ENCODE measurements at places on chromosomes 1 and 21.

DNA sequence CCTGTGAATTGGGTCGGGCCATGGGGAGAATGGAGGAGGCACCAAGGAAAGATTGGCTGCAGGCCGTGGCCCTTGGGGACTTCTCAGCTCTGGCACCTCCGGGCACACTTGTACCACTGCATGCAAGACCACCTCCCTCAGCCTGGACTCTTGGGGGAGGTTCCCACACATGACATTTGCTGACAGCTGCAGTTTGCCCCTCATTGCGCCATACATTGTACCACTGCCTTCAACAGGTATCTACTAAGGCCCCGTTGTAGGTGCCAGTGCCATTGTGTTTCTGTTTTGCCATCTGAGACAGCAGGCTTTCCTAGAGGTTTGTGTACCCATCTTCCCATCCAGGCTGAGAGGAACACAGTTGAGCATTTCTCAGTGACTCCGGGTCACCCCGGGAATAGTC is 159.4 kb upstream of the TMEM51 start:
- no peaks in the 10 kb centered on the region for H3K4me1 ChIP-seq
- H3K27ac ChIP-seq: no peak overlapping the region
- H3K4me3 ChIP-seq: no peak overlapping the region
- no peaks in the 10 kb centered on the region for H3K36me3 ChIP-seq
- H3K27me3 ChIP-seq: no peaks in the 10 kb centered on the region

DNA sequence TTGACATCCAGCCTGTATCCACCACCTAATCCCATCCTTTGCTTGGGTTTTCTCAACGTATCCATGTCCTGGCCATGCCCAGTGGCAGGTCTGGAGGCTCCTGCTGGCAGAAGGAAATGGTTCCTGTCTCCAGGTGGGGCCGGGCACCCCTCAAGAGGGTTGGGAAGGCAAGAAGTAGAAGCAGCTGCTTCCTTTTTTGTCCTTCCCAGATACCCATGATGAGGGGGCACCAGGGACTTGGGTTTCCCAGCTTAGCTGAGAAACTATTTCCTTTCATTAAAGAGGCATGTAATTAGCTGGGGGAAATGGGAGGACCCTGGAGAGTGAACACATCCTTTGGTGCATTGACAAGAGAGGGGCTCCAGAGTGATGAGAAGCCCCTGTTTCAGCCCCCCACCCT is 21.1 kb upstream of the SLC45A3 start:
- no peak overlapping the region for H3K4me3 ChIP-seq
- H3K27me3 ChIP-seq: peaks cover 15% of the 10 kb centered on the region
- H3K36me3 ChIP-seq: peaks cover 9% of the 10 kb centered on the region
- peaks cover 6% of the 10 kb centered on the region for H3K4me1 ChIP-seq
- no peak for DNase-seq

- no peak for DNase-seq
- no peak overlapping the region for H3K27ac ChIP-seq
- H3K4me1 ChIP-seq: no peaks in the 10 kb centered on the region
Measured at GRCh38 chr1:58457023-58457635, 89.4 kb downstream of the OMA1 start.

DNA sequence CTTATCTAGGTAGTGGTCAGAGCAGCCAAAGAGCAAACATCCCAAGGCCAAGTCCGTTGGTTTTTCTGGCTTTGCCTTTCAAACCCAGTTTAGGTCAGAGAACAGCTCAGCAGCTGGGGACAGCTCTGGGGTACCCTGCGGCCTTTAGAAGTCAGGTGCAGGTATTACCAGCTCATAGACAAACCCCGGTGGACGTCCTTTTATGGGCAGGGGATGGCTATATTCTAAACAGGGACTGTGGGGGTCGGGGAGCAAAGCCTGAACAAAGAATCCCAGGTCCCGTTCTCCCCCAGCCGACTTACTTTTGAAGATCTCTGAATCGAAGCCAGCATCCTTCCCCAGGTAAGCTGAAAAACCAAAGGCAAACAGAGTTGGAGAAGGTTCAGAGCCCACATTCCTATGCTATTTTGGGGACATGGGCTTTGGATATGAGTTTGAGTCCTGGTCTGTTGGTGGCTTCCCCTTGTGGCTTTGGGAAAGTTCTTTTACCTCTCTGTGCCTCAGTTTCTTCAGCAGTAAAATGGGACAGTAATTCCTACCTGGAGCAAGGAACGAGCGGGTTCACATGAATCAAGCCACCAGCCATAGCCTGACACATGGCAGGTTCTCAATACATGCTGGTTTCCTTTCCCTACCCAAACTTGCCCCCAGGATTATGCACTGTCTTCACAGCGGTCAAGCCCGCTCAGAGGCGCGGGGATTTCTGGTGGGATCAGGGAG is 16.6 kb downstream of the MYOM3 start:
- no peak overlapping the region for H3K4me3 ChIP-seq
- no peaks in the 10 kb centered on the region for H3K4me1 ChIP-seq
- no peak for DNase-seq
- H3K27me3 ChIP-seq: no peaks in the 10 kb centered on the region
- H3K36me3 ChIP-seq: no peaks in the 10 kb centered on the region

DNA sequence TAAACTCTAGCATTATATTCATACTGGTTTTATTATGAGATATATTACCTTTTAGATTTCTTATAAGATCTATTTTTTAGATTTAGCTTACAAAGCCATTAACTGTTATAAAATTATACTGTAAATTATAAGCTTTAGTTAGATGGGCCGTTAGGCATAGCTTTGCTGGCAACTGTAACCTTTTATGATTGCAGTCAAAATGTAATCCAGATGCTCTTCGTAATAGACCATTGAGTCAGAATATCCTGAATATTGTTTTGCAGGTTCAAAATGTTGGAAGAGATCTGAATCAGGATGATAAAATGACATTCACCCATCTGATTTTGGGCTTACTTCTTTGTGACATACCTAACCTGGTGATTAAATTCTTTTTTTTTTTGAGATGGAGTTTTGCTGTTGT is 20.9 kb downstream of the ITSN1 start:
- H3K4me3 ChIP-seq: no peak overlapping the region
- H3K36me3 ChIP-seq: no peaks in the 10 kb centered on the region

- H3K36me3 ChIP-seq: peaks cover 5% of the 10 kb centered on the region
- peak overlapping the region; percentile 78 for H3K4me3 ChIP-seq
- no peak for DNase-seq
- no peaks in the 10 kb centered on the region for H3K27me3 ChIP-seq
- H3K4me1 ChIP-seq: peaks cover 44% of the 10 kb centered on the region
- H3K27ac ChIP-seq: no peak overlapping the region
Measured at GRCh38 chr1:167723707-167724323, 2.0 kb downstream of the MPZL1 start.

DNA sequence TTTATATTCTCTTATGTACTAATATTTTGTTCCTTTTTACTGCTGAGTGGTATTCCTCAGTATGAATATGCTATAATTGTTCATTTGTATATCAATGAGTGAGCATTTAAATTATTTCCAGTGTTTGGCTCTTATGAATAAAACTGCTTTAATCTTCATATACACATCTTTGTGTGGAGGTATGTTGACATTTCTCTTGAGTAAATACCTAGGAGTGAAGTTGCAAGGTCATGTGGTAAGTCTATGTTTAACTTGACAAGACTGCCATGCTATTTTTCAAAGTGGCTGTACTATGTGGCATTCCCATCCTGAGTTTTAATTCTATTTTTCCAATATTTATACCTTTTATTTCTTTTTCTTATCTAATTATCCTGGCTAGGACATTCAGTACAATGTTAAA is 124.2 kb downstream of the ADSS2 start:
- peaks cover 11% of the 10 kb centered on the region for H3K27me3 ChIP-seq
- no peak overlapping the region for H3K27ac ChIP-seq
- no peak for DNase-seq

GRCh38 chr1:160739098-160739511 is at the start of gene SLAMF7:
SLAMF7 (plus strand) TSS chr1:160739247; CDS start chr1:160739302, 55 bp downstream.
- H3K27me3 ChIP-seq: no peaks in the 10 kb centered on the region
- no peak for DNase-seq
- H3K27ac ChIP-seq: peak within 1 kb of the TSS; percentile 56
- H3K4me1 ChIP-seq: peaks cover 51% of the 10 kb centered on the region
- peaks cover 24% of the 10 kb centered on the region for H3K36me3 ChIP-seq

- H3K4me1 ChIP-seq: peaks cover 1% of the 10 kb centered on the region
- H3K4me3 ChIP-seq: peak overlapping the region; percentile 44
- DNase-seq: peak; percentile 2
- peaks cover 28% of the 10 kb centered on the region for H3K27me3 ChIP-seq
- no peak overlapping the region for H3K27ac ChIP-seq
Measured at GRCh38 chr21:46096596-46097335, 1.1 kb upstream of the COL6A2 start.

GRCh38 chr1:36411674-36412648 is 14.3 kb upstream of the LSM10 start:
- H3K27me3 ChIP-seq: no peaks in the 10 kb centered on the region
- peaks cover 7% of the 10 kb centered on the region for H3K36me3 ChIP-seq
- H3K4me1 ChIP-seq: peaks cover 11% of the 10 kb centered on the region
- peak overlapping the region; percentile 92 for H3K27ac ChIP-seq
- DNase-seq: peak; percentile 60

DNA sequence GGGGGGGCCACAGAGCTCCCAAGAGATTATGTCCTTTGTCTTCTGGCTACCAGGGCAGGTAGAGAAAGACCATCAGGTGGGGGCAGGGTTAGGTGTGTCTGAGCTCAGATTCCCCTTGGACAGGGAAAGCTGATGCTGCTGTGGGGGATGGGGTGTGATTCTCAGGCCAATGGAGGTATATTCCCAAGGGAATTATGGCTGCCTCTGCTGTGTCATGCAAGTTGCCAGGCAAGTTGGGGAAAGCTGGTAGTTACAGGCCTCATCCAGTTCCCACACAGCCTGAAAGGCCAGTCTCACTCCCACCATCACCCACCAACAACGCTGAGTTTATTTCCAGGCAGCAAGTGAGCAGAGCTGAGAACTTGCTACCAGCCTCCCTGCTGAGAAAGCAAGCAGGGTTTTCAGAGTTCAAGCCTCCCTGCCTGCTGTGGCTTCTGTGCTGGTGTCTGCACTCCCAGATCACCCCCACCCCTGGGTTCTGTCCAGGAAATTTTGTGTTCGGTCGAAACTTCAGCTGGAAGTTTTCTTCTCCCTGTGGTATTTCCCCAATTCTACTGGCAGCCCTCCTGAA is 21.3 kb downstream of the IFI16 start:
- no peak overlapping the region for H3K4me3 ChIP-seq
- no peak for DNase-seq
- no peak overlapping the region for H3K27ac ChIP-seq
- no peaks in the 10 kb centered on the region for H3K27me3 ChIP-seq
- peaks cover 85% of the 10 kb centered on the region for H3K36me3 ChIP-seq

GRCh38 chr1:54805466-54805865 is 4.3 kb upstream of the TTC22 start:
- no peaks in the 10 kb centered on the region for H3K36me3 ChIP-seq
- H3K4me1 ChIP-seq: peaks cover 32% of the 10 kb centered on the region
- no peak overlapping the region for H3K4me3 ChIP-seq
- DNase-seq: no peak
- no peak overlapping the region for H3K27ac ChIP-seq
- no peaks in the 10 kb centered on the region for H3K27me3 ChIP-seq

- DNase-seq: peak; percentile 41
- peaks cover 16% of the 10 kb centered on the region for H3K36me3 ChIP-seq
- peaks cover 44% of the 10 kb centered on the region for H3K4me1 ChIP-seq
- H3K4me3 ChIP-seq: peak within 1 kb of the TSS; percentile 71
- H3K27me3 ChIP-seq: peaks cover 11% of the 10 kb centered on the region
- peak within 1 kb of the TSS; percentile 76 for H3K27ac ChIP-seq
Measured at GRCh38 chr1:52632732-52633290, at the start of gene SHISAL2A. SHISAL2A (plus strand) TSS chr1:52633168; CDS start chr1:52633494, 326 bp downstream.

GRCh38 chr1:186089940-186090339 is 285.1 kb downstream of the TPR start:
- peaks cover 2% of the 10 kb centered on the region for H3K27me3 ChIP-seq
- no peaks in the 10 kb centered on the region for H3K36me3 ChIP-seq
- no peak overlapping the region for H3K4me3 ChIP-seq
- no peak overlapping the region for H3K27ac ChIP-seq
- no peaks in the 10 kb centered on the region for H3K4me1 ChIP-seq

- no peak for DNase-seq
- H3K27me3 ChIP-seq: peaks cover 16% of the 10 kb centered on the region
- no peak overlapping the region for H3K27ac ChIP-seq
Measured at GRCh38 chr1:201466492-201466891, 2.5 kb downstream of the PHLDA3 start.

DNA sequence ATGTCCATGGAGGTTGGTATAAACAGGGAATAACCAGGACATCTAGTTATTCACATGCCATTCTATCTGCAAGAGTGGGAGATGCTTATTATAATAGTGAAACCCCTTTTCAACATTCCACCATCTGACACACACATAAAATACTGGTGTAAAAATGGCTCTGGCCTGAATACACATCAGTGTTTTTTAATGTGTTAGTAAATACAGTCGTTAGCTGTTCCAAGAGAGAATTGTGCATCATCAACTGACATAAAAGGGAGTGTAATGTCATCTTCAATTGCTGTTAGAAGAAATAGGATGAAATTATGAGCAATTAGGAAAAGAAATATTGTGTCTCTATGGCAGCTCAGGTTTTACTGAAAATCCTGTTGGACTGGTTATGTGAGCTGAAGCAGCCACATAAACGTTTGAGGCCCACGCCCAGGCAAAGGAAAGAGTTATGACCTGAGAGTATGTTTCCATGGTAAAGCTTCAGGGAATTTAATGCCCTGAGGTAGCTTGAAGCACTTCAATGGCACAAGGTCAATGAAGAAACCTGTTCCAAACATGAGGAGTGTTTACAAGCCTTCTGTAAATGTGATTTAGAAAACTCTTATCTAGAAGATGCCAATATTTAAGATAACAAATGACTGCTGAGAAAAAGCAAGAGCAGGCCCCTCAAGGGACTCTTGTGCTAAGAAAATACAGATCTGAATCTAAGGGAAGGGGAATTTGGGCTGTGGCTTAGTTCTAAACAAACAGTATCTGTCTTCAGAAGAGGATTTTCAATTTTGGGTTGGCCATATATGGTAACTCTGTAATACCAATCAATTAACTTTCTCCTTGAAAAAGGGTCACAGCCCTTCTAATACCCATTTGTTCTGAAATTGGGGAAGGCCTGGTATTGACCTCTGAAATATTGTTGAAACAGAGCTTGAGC is 384.3 kb downstream of the SEC16B start:
- no peaks in the 10 kb centered on the region for H3K4me1 ChIP-seq
- no peaks in the 10 kb centered on the region for H3K36me3 ChIP-seq
- H3K4me3 ChIP-seq: no peak overlapping the region
- no peak for DNase-seq

Measured in T-helper 2 cell treated with Interferon-gamma antibody and Interleukin-4, amounts not matched to agents 5 μg/mL and 100 μg/mL, for 36 hours (primary cell).